ENCODE measurements at places on chromosomes 13 and 19. TPM values are rescaled to one million over a fixed set of nuclear protein-coding genes. Genes with fewer than 3 reads are reported as not detected.

The RGL3 gene
- 3.7 TPM for total RNA-seq

The TMEM145 gene
- 4.2 TPM for total RNA-seq

The ACP7 gene
- 24.1 TPM for total RNA-seq

The ZNF560 gene
- 0.38 TPM for total RNA-seq

The JAK3 gene
- total RNA-seq = 2.1 TPM

The VSTM2B gene
- not detected for total RNA-seq

DNA sequence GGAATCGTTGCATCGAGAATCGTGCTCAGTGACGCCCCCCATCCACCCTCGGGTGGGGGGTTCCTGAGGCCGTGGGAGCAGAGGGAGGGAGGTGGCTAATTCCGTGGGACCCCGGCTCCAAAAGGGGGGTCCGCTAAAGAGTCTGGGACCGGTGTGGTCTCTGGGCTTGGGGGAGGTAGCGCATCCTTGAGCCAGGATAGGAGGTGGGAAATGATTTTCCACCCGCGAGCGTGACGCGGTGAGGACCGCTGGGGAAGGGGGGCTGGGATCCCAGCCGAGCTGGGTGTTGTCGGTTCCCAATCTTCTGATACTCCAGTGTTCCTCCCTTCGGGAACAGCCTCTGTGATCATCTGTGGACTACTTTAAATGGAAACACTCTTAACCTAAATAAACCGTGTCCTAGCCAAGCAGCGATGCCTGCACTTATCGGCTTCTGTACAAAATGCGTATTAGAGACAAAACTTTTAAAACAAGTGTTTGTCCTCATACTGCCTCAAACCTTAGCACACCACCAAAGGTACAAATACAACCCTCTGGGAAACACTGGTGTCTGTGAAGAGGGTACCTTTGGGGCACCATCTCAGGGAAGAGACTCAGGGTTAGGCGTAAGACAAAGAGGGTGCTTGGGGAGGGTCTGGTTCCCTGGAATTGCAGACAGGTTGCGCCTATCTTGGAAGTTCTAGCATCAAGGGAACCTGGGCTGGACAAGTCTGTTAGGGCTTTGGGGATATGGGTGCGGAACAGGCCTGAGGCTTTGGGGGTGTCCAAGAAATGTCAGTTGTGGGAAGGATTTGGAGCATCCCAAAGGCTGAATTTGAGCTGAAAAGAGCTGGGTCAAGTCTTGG, 16.0 kb downstream of the KCNC3 start:
- no peaks in the 10 kb centered on the region for H3K36me3 ChIP-seq
- peaks cover 85% of the 10 kb centered on the region for H3K27me3 ChIP-seq
- H3K27ac ChIP-seq = no peak overlapping the region
- no peak overlapping the region for H3K4me3 ChIP-seq

- no peak for DNase-seq
- H3K27ac ChIP-seq = no peak overlapping the region
- peaks cover 13% of the 10 kb centered on the region for H3K4me1 ChIP-seq
- no peaks in the 10 kb centered on the region for H3K36me3 ChIP-seq
Measured at GRCh38 chr19:1520203-1520780, 3.6 kb upstream of the PLK5 start.

DNA sequence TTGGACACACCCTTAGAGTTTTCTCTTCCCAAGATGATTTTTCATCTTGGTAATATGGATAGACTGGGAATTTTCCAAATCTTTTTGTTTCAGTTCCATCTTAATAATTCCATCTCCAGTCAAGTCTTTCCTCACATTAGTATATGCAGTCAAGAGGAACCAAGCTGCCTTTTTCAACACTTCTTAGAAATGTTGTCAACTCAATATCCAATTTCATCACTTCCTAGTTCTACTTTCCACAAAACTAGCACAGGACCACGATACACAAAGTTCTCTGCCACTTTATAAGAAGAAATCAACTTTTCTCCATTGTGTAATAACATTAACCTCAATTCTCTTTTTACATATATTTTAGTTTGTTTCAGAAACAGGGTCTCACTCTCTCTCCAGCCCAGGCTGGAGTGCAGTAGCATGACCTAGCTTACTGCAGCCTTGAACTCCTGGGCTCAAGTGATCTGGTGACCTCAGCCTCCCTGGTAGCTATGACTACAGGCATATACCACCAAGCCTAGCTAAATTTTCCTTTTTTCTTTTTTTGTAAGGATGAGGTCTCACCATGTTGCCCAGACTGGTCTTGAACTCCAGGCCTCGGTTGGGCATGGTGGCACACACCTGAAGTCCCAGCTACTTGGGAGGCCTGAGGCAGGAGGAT, 15.5 kb downstream of the ZNF443 start:
- no peak overlapping the region for H3K4me3 ChIP-seq
- H3K27ac ChIP-seq = no peak overlapping the region
- no peaks in the 10 kb centered on the region for H3K4me1 ChIP-seq
- DNase-seq = no peak
- peaks cover 7% of the 10 kb centered on the region for H3K36me3 ChIP-seq

GRCh38 chr19:45142726-45143110, 18.1 kb downstream of the NKPD1 start:
- H3K27me3 ChIP-seq = no peaks in the 10 kb centered on the region
- no peak overlapping the region for H3K27ac ChIP-seq
- DNase-seq = no peak
- peaks cover 64% of the 10 kb centered on the region for H3K36me3 ChIP-seq
- H3K4me1 ChIP-seq = peaks cover 11% of the 10 kb centered on the region

- DNase-seq = peak; percentile 71
- no peak overlapping the region for H3K27ac ChIP-seq
- peaks cover 36% of the 10 kb centered on the region for H3K36me3 ChIP-seq
- no peak overlapping the region for H3K4me3 ChIP-seq
- no peaks in the 10 kb centered on the region for H3K27me3 ChIP-seq
Measured at GRCh38 chr13:114010401-114011101, 36.7 kb upstream of the C13orf46 start.

DNA sequence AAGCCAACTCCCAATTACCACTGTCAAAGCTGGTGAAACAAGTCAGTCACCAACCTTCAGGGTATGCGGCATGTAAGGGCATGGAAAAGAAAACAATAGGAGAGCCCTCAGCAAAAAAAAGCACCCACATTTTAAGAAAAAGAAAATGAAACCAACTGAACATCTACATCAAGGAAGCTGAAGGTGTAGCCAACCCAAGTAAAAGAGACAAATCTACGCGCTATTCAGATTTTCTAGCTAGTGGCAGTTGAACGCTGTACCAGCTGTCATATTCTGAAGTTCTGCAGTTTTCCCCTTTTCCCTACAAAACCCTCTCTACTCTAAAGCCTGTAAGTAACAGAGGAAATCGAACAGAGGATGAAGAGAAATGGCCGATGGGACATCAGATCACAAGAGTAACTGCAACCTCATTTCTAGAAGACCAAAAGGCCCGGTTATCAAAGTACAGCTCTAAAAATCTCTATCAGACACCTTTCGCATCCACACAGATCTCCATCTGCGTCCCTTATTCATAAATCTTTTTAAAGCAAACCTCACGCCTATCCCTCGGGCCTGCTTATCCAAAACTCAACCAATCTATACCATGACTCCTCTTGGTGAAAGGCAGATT, 1.4 kb downstream of the MYCBP2 start:
- DNase-seq = no peak
- H3K27me3 ChIP-seq = no peaks in the 10 kb centered on the region
- peaks cover 68% of the 10 kb centered on the region for H3K4me1 ChIP-seq

- no peaks in the 10 kb centered on the region for H3K27me3 ChIP-seq
- DNase-seq = no peak
- no peak overlapping the region for H3K4me3 ChIP-seq
- H3K36me3 ChIP-seq = no peaks in the 10 kb centered on the region
- no peaks in the 10 kb centered on the region for H3K4me1 ChIP-seq
- no peak overlapping the region for H3K27ac ChIP-seq
Measured at GRCh38 chr13:96216543-96216942, 126.6 kb downstream of the HS6ST3 start.

DNA sequence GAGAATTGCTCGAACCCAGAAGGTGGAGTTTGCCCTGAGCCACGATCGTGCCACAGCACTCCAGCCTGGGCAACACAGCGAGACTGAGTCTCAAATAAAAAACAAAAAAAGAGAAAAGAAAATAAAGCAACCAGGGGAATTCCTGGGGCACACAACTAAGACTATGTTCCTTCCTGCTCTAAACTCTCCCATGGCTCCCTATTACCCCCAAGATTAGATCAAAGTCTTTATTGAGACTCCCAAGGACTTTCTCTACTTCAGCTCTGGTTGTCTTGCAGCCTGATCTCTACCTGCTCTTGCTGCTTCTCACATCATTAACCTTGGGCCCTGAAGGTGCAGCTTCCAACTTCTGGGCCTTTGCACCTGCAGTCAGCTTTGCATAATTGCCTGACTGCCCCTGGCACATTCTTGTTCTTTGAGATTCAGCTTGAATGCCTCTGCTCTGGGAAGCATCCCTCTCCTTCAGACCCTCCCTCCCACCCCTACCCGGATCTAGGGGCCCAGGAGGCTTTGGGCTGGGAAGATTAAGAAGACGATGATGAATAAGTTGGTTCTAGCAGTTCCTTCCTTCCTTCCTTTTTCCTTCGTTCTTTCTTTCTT, 16.8 kb upstream of the CERS4 start:
- H3K4me3 ChIP-seq = no peak overlapping the region
- no peaks in the 10 kb centered on the region for H3K27me3 ChIP-seq
- no peak for DNase-seq
- no peaks in the 10 kb centered on the region for H3K36me3 ChIP-seq
- no peak overlapping the region for H3K27ac ChIP-seq

DNA sequence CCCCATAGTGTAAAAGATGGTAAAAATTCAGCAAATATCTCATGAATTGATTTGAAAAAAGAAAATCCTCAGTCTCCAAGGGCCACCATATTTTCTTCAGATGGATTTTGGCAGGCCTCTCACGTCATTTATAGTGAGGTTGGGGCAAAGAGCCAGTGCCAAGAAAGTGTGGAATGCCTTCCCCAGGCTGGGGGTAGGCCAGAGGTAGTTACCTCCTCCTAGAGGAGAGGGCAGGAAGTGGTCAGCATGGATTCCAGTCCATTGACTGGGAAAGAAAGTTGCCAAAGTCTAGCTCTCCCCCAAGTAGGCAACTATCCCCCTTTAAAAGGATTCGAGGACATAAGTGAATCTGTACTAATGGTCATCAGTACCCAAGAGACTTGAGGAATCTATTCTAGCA, 68.4 kb upstream of the KCTD4 start:
- H3K4me3 ChIP-seq = no peak overlapping the region
- no peak for DNase-seq
- no peaks in the 10 kb centered on the region for H3K27me3 ChIP-seq
- H3K4me1 ChIP-seq = no peaks in the 10 kb centered on the region
- peaks cover 9% of the 10 kb centered on the region for H3K36me3 ChIP-seq

DNA sequence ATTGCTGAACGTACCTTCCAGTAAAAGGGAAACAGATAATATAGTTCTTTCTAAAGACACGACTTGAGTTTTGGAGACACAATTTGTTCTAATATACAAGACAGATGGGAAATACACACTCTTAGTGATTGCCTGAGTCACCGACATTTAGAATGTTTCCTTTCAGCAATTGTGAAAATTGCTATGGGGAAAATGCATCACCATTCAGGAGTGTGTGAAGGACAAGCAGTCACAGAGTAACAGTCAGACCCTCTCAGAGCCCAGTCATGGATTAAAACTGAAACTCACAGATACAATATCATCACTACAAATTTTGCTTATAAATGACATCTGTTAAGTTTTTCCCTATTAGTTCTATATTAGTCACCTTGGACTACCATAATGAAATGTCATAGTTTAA, 286.1 kb downstream of the SPRY2 start:
- no peak for DNase-seq
- H3K4me1 ChIP-seq = peaks cover under 1% of the 10 kb centered on the region
- H3K27me3 ChIP-seq = no peaks in the 10 kb centered on the region
- no peak overlapping the region for H3K27ac ChIP-seq
- H3K36me3 ChIP-seq = no peaks in the 10 kb centered on the region
- H3K4me3 ChIP-seq = no peak overlapping the region

- no peaks in the 10 kb centered on the region for H3K27me3 ChIP-seq
- no peaks in the 10 kb centered on the region for H3K36me3 ChIP-seq
- no peak overlapping the region for H3K4me3 ChIP-seq
- H3K4me1 ChIP-seq = peaks cover 3% of the 10 kb centered on the region
Measured at GRCh38 chr13:30453727-30454126, 12.0 kb downstream of the HMGB1 start.

DNA sequence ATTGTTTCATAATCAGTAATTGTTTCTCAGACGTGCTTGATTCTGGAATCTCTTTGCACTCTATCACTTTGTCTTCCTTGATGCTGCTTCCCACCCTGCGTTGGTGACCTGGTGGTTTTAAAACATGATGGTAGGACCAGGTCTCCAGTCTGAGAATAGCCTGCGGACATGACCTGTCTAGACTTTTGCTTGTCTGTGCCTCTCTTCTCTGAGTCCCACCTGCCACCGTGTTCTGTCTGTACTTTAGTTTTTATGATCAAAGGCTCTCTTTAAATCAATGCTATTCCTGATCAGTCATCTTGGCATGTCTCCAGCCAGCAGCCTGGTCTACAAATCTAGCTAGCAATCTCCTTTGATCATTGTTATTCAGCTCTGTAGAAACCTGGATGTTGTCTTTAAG, 933.9 kb downstream of the DIAPH3 start:
- no peak overlapping the region for H3K4me3 ChIP-seq
- H3K4me1 ChIP-seq = no peaks in the 10 kb centered on the region
- H3K27me3 ChIP-seq = no peaks in the 10 kb centered on the region

GRCh38 chr19:57786906-57787305, 17.4 kb downstream of the ZNF586 start:
- no peak overlapping the region for H3K27ac ChIP-seq
- DNase-seq = no peak
- H3K4me1 ChIP-seq = no peaks in the 10 kb centered on the region
- no peaks in the 10 kb centered on the region for H3K27me3 ChIP-seq
- peaks cover 40% of the 10 kb centered on the region for H3K36me3 ChIP-seq
- no peak overlapping the region for H3K4me3 ChIP-seq

- no peaks in the 10 kb centered on the region for H3K36me3 ChIP-seq
- peaks cover 4% of the 10 kb centered on the region for H3K4me1 ChIP-seq
- no peak for DNase-seq
- no peak overlapping the region for H3K27ac ChIP-seq
Measured at GRCh38 chr19:13400296-13400695, 106.0 kb downstream of the CACNA1A start.

- no peak for DNase-seq
- peaks cover 15% of the 10 kb centered on the region for H3K4me1 ChIP-seq
- no peak overlapping the region for H3K27ac ChIP-seq
- peak overlapping the region; percentile 21 for H3K4me3 ChIP-seq
Measured at GRCh38 chr19:35959040-35959967, 23.1 kb downstream of the LRFN3 start.

DNA sequence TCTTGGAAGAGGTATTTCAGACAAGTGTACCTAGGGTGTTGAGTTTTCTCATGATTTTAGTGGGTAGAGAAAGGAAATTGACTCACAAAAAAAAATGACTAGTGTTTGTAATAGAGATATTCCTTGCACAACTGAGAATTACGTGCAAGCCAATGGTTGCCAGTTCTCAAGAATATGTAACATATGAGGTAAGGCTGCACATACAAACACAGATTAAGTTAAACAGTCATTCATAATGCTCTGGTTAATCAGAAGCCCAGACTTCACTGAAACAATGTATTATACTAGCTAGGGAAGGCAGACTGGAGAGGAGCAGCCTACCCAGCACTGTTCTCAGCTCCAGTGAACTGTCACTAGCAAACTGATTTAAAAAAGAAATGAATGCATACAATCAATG, 418.3 kb downstream of the DIAPH3 start:
- peaks cover under 1% of the 10 kb centered on the region for H3K4me1 ChIP-seq
- no peak overlapping the region for H3K4me3 ChIP-seq
- no peak for DNase-seq
- H3K36me3 ChIP-seq = no peaks in the 10 kb centered on the region
- H3K27ac ChIP-seq = no peak overlapping the region

GRCh38 chr19:3338541-3339181, 27.7 kb upstream of the NFIC start:
- H3K36me3 ChIP-seq = no peaks in the 10 kb centered on the region
- peaks cover 61% of the 10 kb centered on the region for H3K4me1 ChIP-seq
- no peak for DNase-seq
- no peak overlapping the region for H3K4me3 ChIP-seq
- peak overlapping the region; percentile 90 for H3K27ac ChIP-seq
